ENCODE measurements at places on chromosomes 1 and 21.

- no peak for DNase-seq
These were observed 29.6 kb upstream of the CPLANE2 start for GRCh38 chr1:16266411-16267118.

- no peak for DNase-seq
These were observed 165.5 kb downstream of the KAZN start for GRCh38 chr1:14763977-14764376.

DNA sequence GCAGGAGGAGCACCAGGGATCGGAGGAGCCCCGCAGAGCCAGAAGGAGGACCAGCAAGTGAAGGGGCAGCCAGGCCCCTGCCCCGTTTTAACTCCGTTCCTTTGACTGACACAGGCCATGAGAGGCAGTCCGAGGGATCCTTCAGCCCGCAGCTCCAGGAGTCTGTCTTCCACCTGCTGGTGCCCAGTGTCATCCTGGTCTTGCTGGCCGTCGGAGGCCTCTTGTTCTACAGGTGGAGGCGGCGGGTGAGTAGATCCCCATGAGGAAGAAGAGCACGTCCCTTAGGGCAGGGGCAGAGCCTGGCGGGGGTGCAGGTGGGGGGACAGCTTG is 13.3 kb downstream of the CSF1 start:
- DNase-seq = no peak

- DNase-seq = no peak
These were observed 45.9 kb downstream of the LUZP1 start for GRCh38 chr1:23122796-23123195.

GRCh38 chr1:209609041-209609790 is 25.7 kb downstream of the CAMK1G start:
- DNase-seq = no peak

Data from NCI-H2107 (cell line).